ENCODE measurements at places on chromosomes 12 and 14.

DNA sequence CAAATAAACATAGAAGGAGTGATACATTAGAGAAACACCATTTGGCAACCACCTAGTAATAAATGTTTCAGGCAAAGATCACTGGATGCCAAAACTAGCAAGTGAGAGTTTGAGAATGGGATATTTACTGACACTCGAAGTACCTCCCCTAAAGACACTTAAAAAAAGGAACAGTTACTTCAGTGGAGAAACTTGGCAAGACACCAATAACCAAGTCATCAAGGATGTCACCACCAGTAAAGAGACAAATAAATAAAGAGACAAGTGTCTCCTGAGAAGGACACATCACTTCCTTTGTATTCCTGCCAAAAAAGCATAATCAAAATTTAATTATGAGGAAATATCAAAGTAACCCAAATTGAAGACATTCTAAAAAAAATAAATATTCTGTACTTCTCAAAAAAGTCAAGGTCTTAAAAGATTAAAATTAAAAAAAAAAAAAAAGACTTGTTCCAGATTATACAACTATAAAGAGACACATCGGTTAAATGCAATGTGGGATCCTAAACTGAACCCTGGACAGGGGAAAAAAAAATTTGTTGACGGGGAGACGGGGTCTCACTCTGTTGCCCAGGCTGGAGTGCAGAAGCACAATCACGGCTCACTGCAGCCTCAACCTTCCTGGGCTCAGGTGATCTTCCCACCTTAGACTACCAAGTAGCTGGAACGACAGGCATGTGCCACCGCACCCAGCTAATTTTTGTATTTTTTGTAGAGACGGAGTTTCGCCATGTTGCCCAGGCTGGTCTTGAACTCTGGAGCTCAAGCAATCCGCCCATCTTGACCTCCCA is 26.4 kb downstream of the TM7SF3 start:
- DNase-seq, result no peak

DNA sequence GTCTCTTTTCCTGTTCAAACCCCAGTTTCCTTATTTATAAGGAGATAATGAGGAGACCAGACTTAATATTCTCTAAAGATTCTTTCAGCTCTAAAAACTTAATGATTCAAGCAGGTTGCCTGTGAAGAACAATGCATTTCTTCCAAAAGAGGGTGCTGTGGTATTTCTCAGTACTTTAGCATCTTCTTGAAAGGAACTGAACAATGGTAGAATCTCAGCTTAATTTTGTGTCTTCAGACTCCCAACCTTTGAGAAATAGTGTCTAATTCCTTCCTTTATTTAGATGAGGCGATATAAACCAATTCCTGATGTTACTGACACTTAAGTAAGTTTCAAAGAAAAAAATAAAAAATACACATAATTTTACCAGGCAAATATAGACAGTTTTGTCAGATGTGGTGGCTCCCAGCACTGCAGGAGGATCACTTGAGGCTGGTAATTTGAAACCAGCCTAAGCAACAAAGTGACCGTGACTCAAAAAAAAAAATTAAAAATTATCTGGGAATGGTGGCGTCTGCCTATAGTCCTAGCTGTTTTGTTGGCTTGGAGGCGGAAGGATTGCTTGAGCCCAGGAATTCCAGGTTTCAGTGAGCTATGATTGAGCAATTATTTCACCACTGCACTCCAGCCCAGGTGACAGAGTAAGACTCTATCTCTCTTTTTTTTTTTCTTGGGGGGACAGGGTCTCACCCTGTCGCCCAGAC is 76.9 kb upstream of the PSMA6 start:
- peak; percentile 50 for DNase-seq

- no peak for DNase-seq
These were observed 84.5 kb downstream of the ZFP36L1 start for GRCh38 chr14:68708343-68708742.

GRCh38 chr12:42589465-42590329 is at the start of gene PRICKLE1:
Gene PRICKLE1, minus strand, starts transcription at chr12:42589746. Its CDS starts 117,230 bp downstream, at chr12:42472516.
- DNase-seq, result peak; percentile 92

GRCh38 chr14:36013483-36013882 is 163.0 kb downstream of the PTCSC3 start:
- no peak for DNase-seq

Measured in AG20443 (cell line).